ENCODE measurements at places on chromosomes 11 and 22.
A peak's percentile ranks its signal among the peaks of the same experiment; 100 is the strongest.

DNA sequence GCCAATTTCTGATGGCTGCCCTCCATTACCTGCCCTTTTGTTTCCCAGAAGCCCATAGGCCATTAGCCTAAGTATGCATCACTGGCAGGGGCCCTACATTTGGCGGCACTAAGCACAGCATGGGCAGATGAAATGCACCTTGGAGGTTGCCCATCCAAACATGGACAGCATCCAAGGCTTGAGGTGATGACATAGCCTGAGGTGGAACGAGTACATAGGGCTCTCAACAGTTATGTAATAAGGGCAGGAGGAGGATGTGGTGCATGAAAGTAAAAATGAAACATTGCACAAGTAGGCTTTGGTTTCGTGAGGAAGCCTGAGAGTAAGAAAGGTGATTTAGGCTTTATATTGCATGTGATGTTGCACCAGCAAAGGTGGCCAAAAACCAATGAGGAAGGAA is 148.1 kb downstream of the FAM76B start:
- DNase-seq: no peak

DNA sequence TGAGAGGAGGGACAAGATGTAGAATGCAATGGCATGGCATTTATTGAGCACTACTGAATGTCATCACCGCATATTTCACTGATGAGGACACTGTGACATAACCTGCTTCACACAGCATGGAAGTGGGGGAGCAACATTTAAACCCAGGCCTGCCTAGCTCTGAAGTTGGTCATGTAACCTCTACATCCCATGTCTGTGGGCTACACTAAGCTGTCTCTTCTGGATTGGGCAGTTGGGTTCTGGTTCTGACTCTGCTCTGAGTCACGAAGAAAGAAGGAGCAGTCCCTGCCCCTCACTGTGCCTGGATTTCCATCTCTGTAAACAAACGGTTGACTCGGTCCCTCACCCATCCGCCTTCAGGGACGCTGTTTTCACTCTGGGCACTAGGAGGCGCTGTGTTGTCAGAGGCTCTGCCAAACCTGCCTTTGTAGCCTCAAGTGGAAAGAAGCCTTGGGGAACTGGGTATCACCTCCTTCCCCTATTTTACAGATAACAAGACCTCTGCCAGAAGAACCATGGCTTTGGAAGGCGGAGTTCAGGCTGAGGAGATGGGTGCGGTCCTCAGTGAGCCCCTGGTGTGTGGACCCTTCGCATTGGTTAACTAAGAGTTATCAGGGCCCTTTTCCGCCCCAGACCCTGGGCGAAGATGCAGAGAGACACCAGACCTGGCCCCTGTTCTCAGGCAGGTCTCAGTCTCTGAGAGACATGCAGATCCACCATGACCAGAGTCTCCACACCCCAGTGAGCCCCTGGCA is 12.7 kb upstream of the ARHGEF17 start:
- peak; percentile 33 for DNase-seq

GRCh38 chr11:97574976-97575665 is 1185.3 kb downstream of the JRKL start:
- no peak for DNase-seq

- DNase-seq: no peak
Measured at GRCh38 chr11:128879817-128880216, 11.3 kb upstream of the KCNJ5 start.

DNA sequence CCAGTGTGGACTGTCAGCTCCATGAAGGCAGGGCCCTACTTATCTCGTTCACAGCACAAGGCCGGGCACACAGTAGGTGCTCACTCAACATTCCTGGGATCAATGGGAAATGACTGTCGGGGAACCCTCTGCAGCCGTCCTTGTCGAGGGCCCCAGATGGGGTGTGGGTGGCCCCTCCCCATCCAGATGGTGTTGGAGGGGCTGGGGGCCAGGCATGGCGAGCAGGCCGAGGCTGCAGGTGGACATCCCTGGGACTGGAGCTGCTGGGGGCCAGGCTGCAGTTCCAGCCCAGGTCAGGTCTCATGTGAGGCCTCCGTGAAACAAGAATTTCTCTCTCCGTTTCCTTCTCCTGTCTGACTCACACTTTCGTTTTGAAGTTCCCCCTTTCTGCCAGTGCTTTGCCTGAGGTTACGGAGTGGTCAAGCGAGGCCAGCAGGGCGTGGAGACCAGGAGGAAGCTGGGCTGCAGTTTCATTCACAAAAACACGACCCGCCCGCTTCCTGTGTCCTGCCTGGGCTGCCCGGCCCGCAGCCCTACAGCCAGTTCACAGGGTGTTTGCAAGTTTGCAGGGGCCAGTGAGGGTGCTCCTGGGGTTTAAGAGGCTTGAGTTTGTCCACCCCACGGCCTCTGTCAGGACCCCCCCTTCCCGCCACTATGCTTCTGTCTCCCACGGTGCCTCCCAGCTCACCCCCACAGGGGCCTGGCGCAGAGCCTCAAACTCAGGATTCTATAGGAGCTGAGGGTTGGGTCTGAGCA is 4.5 kb downstream of the MYEOV start:
- DNase-seq: no peak

DNA sequence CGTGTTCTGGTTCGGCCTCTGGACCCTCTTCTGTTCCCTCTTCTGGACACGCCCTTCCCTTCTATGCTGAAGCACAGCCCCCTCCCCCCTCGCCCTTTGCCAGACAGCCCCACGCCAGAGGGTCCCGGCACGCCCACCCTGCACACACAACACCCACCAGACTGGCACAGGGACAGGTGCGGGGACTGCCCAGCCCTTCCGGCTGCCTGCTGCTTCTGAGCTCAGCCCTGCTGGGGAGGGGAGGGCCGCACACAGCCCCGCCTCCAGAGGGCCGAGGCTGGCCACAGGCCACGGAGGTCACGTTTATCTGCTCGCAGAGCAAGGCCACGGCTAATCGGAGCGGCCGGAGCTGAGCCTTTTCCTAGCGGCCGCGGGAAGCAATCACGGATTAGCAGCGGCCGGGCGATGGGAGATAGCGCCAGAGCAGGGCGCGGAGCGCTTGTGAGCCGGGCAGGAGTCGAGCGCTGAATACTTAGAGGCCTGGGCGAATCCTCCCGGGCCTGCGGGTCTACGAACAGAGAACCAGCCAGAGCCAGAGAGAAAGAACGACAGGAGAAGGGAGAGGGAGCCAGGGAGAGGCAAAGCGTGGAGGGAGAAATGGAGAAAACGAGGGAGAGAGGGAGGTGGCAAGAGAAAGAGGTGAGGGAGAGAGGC is 21.5 kb downstream of the OTUB1 start:
- no peak for DNase-seq

DNA sequence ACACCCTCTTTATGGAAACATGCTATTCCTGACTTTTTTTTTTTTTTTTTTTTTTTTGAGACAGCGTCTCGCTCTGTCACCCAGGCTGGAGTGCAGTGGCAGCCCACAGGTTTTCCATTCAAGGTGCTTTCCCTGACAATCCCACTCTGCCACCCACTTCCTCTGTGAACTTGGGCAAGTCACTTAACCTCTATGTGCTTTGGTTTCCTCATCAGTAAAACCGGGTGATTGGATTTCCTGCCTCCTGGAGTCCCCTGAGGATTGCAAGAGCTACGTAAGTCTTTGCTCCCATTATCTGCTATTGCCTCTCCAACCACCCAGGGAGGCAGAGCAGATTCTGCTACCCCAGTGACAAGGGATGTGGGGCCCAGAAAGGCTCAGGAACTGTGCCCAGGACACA is 54.1 kb downstream of the CELSR1 start:
- DNase-seq: no peak

GRCh38 chr22:48919187-48919590 is 908.5 kb downstream of the BRD1 start:
- DNase-seq: no peak

GRCh38 chr11:133555034-133555433 is 22.7 kb upstream of the OPCML start:
- no peak for DNase-seq

GRCh38 chr11:119624102-119624615 is 104.8 kb downstream of the NECTIN1 start:
- no peak for DNase-seq

- no peak for DNase-seq
Measured at GRCh38 chr11:109697140-109697843, 275.3 kb downstream of the C11orf87 start.

GRCh38 chr11:94417386-94417987 is 16.3 kb upstream of the GPR83 start:
- peak; percentile 13 for DNase-seq

DNA sequence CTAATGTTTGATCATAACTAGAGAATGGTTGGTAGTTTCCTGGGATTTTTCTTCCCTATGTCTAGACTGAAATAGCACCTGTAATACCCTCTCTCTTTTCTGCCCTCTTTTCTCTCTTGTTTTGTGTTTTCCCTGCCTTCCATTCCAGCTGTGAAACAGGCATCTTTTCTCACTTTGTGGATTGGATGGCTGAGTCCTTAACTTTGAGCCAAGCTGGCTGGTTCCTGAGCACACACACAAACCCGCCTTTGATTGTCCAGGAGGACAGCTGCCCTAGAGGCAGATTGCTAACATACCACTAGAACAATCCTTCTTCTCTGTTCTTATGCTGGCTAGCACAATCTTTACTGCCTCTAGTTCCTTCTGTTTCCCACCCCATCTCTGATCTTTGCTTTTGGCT is 17.7 kb downstream of the CTNND1 start:
- DNase-seq: no peak

Measured in T-helper 2 cell (primary cell).